ENCODE measurements at places on chromosomes 6 and 20. TPM values are rescaled to one million over a fixed set of nuclear protein-coding genes. Genes with fewer than 3 reads are reported as not detected.

- DNase-seq = no peak
Measured at GRCh38 chr6:14348389-14348788, 230.8 kb downstream of the CD83 start.

DNA sequence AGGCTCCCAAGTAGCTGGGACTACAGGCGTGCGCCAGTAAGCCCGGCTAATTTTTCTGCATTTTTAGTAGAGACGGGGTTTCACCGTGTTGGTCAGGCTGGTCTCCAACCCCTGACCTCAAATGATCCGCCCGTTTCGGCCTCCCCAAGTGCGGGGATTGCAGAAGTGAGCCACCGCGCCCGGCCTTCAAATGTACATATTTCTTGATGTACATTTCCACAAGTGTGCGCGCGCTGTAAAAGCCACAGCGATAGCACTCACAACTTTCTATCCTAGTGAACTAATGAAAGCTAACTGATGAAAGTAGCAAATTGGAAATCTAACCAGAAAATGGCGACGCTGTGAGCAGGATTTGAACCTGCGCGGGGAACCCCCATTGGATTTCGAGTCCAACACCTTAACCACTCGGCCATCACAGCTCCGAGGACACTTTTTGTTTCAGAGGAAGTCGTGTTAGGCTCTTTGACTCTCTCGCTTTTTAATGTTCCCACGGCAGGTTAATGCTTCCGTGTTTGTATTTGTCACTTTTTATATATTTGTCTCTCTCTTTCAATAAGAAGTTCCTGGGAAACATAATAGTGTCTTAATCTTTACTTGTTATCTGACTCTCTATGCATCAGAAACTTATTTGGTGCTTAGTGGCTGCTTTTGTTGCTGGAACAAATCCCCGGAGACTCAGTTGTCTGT, 199.4 kb upstream of the ZNF184 start:
- no peak for DNase-seq

GRCh38 chr6:167826230-167826895, 348 bp upstream of the AFDN start:
- DNase-seq = no peak

DNA sequence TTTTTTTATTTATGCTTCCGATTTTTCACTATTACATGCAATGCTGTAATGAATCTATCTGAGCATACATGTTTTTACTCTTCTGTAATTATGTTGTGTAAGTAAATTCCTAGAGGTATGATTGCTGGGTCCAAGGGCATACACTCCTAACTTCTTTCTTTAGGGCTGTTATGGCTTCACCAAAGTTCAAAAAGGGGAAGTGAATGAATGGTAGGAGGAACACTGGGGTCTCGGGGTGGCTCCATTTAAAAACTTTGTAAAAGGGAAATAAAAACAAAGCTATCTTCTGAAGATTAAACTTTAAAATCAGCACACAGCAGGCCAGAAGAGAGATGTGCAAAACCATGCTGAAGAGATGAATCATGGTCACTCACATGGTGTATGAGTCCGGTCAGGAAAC, 289.1 kb upstream of the SUPT3H start:
- no peak for DNase-seq

GRCh38 chr6:166772518-166772917, 145.5 kb upstream of the RPS6KA2 start:
- no peak for DNase-seq

The SPDEF gene
- total RNA-seq = not detected

GRCh38 chr20:13002251-13002650, 6.5 kb upstream of the SPTLC3 start:
- no peak for DNase-seq

DNA sequence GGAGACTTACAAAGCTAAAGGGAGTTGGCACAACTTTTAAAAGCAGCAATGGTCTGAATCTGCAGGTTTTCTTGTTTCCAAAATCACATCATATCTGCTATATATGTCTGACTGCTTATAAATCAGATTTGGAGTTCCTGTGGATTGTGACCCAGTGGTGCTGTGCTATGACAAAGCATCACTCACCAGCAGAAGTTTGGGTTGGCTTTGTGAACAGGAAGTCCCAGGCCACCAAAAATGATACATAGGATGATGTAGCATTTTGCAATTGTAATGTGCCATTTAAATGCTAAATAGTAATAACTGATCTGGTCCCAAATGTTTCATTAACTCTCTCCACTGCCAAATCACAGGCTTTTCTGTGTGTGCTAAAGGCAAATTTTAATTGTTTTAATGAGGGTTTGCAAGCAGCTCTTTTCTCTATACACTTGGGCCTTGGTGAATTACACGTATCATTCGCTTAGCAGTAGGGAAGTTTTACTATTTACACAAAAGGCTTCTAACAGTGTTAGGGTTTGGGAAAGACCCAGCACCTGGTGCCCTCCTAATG, 60.8 kb downstream of the SYNDIG1 start:
- no peak for DNase-seq

- no peak for DNase-seq
Measured at GRCh38 chr6:158860279-158860865, 41.2 kb upstream of the EZR start.

All from kidney epithelial cell (primary cell).